ENCODE measurements at places on chromosomes 2 and 18.
A peak's percentile ranks its signal among the peaks of the same experiment; 100 is the strongest.

DNA sequence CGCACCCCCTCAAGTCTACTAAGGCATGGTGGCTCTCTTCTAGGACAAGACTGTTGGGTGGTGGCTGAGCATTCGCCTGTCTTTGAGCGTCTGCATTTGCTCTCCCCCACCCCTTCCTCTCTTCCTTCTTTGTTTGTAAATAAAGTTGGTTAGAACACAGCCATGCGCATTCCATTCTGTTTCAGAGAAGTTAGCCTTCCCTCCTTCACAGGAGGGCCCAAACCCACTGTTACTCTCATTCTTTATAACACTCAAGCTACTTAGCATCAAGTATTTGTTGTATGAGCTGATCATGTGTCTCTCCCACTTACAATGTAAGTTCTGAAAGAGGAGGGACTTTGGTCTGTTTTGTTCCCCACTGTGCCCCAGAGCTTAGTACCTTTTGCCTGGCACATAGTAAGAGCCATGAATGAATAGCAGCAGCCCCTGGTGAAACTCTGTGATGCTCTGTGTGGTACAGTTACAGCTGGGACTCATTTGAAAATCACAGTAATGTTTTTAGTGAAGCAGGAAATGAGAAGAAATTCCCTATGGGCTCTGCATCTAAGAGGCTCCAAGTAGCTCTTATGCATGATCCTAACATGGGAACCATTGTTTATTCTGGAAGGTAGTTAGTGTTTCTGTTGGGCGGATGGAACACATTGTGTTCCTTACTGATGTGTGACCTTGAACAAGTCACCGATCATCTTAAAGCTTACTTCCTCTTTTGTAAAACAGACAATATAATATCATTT is 7.7 kb downstream of the MGAT5 start:
- no peak for DNase-seq

- DNase-seq = peak; percentile 40
Measured at GRCh38 chr2:10079266-10079869, 843 bp downstream of the CYS1 start.

DNA sequence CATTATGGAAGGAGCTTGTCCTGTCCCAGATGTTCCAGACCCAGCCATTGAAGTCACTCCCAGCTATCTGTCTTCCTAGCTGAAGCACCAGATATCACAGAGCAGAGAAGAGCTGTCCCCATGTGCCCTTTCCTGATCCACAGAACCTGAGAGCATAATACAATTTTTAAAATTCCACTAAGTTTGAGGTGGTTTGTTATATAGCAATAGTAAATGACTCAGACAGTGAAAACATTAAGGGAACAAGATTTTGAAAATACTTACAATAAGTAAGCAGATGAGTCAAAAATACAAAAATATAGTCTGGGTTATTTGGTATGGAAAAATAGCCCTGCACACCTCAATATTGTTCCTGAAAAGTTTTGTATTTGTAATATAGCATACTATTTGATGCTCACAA is 85.8 kb upstream of the GLS start:
- DNase-seq = no peak

- DNase-seq = no peak
Measured at GRCh38 chr2:38751596-38752410, 642 bp upstream of the SRSF7 start.

- no peak for DNase-seq
Measured at GRCh38 chr2:43455731-43456642, 139.9 kb downstream of the THADA start.

Data from glutamatergic neuron (in vitro differentiated cells).